ENCODE measurements at places on chromosomes 3 and 15.

DNA sequence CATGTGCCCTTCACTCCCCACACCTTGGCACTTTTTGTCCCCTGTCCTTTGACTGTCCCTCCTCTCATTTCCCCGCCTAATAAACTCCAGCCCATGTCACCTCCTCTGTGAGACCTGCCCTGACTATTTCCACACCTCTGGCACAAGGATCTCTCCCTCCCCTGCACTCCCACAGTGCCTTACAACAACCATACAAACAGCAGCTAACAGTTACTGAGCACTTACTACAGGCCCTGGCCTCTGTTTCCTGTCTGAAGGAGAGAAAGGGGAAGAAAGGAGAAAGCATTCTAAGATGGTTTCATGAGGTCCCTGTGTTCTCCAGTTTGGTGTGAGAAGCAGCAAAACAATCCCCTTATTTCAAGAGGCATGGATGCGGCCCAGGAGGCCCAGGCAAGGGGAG is 20.0 kb upstream of the TRH start:
- DNase-seq = no peak

- no peak for DNase-seq
Observed at GRCh38 chr3:69983546-69984265, 15.8 kb upstream of the SAMMSON start.

GRCh38 chr3:9007213-9007612 is 43.9 kb upstream of the RAD18 start:
- DNase-seq = no peak

GRCh38 chr3:108598375-108598774 is 8.9 kb downstream of the DZIP3 start:
- no peak for DNase-seq

DNA sequence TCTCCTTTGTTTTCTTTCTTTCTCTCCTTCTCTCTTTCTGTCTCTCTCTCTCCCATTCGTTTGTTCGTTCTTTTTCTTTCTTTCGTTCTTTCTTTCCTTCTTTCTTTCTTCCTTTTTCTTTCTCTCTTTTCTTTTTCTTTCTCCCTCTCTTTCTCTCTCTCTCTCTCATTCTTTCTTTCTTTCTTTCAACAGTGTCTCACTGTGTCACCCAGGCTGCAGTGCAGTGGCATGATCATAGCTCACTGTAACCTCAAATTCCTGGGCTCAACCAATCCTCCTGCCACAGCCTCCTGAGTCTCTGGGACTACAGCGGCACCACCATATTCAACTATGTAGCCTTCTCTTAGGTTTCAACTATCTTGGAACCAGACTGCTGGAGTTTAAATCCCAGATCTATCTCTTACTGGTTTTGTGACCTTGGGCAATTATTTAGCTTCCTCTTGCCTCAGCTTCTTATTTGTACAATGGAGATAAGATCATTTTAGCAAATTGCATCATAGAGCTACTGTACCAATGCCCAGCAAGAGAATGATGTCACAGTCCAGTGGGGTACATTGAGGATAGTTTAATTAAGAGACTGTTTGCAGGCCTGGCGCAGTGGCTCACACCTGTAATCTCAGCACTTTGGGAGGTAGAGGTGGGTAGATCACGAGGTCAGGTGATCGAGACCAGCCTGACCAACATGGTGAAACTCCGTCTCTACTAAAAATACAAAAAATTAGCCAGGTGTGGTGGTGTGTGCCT is 27.3 kb upstream of the PARL start:
- DNase-seq = no peak

DNA sequence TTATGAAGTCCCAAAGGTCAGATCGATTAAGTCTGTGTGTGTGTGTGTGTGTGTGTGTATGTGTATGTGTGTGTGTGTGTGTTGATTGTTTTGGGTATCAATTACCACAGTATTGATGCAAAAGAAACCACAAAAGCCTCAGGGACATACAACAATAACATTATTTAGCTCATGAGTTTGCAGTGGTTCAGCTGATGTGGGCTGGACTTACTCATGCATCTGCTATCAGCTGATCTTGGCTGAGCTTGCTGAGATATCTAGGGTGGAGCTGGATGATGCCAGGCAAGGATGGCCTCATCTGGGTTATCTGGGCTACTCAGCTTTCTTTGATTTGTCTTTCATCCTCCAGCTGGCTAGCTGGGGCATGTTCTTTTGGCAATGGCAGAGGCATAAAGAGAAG is 82.4 kb upstream of the PRR23C start:
- DNase-seq = no peak

- DNase-seq = no peak
Observed at GRCh38 chr15:73391128-73391872, 22.5 kb upstream of the HCN4 start.

DNA sequence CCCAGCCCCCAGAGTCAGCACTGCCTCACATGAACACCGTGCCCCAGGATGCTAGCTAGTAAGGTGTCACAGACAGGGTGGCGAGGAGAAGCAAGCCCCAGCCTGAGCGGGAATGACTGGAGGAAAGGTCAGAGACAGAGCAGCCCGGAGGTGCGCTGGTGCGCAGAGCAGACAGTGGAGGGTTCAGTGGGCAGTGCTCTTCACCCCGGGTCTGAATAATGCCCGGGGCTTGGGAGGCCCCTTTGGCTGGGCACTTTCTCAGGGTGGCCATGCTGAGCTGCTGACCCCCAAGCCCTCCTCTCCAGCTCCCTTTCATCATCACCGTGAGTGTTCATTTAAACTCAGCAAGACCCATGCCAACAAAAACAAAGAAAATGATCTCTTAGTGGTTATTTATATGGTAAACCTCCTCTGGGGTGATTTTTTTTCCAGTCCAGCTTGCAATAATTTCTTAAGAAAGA is 110.8 kb downstream of the VGLL4 start:
- DNase-seq = no peak

DNA sequence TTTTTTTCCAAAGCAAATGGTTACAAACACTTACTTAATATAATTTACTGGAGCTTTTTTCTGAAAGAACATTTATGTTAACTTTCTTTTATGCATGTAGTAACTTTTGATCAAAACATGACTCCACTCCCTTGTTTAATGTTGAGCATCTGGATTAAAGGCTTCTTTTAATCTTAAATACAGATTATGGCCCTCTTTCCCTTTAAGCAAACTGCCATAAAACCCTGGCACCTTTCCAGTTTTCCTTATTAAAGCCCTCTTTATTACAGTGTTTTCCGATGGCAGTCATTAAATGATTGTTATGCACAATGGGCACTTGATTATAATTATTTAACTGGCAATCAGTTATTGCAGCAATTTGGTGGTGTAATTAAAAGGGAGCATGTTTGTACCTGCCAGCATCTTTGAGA is 167.0 kb downstream of the VGLL4 start:
- no peak for DNase-seq

Data from GM18507 (cell line).